SK-N-MC (cell line): ENCODE measurements at places on chromosomes 16 and 17.

DNA sequence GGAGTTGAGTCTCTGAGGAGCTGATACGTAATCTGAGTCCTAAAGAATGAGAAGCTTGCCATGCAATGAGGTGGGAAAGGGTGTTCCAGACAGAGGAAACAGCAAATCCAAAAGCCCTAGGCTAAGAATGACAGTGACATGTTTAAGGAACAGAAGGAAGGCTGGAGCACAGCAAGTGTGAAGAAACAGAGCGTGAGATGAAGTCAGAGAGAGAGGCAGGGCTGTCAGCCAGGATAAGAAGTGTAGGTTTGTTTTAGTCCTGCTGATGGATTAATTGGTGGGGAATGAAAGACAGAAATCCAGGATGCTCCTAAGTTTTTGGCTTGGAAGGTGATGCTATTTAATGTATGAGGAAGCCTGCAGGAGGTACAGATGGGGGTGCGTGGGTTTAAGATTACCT is 14.5 kb downstream of the MMP28 start:
- no peak for DNase-seq

GRCh38 chr17:57772774-57773173 is 27.7 kb upstream of the CCDC182 start:
- no peak for DNase-seq

GRCh38 chr16:84703681-84704080 is 3.9 kb downstream of the USP10 start:
- DNase-seq, result no peak

DNA sequence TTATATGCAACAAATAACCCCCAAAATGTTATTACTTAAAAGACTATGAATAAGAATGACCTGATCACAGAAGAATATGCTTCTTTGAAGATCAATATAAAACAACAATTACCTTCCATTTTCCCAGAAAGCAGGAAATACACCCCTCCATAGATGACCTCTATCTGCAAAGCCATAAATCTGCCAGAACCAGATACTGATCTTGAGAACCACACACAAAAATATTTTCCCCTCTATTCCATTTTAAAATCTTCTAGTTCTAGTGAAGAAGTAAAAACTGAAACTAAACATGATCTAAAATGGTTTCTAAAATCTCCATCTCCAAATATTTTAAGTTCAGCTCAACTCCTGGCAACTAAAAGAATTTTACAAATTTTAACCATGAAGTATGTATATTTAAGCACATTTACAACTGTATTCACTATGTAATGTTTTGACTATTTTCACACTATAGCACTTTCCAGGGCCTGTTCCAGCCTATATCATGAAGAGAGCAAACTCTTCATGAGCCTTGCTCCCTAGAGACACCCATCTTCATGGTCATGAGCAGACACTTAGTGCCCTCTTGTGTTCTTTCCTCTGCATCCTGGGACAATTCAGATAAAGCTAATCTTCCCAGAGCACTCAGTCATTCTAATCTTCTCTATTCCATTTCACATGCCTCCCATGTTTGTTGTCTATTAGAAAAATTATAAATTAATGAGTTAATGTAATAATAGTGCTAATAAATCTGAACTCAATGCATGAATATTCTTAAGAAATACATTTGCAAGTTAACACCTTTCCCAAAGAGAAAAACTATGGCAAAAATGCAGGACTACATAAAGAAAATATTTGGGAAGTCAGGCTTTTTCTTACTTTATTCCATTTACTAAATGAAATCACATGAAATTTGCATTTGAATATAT is 87.0 kb downstream of the HELZ start:
- DNase-seq, result peak; percentile 14

DNA sequence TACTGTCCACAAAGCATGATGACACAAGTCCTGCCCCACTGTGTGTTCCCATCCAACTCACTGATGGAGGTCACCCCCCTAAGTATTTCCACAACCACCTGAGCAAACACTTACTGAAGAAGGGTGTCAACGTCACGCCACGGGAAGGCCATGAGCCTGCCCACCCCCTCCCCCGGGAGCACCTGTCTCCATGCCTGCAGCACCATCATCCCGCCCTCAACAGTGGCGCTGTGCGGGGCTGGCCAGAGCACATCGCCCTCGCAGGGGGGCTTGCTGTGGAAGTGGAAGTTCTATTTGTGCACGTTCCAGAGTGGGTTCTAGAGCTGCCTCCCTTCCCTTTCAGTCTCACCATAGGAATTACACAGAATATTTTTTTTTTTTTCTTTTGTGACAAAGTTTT is 4.3 kb upstream of the MBTPS1 start:
- DNase-seq, result no peak
